ENCODE measurements at places on chromosomes 5 and 9.

- peak overlapping the region; percentile 9 for H3K27ac ChIP-seq
- peaks cover 18% of the 10 kb centered on the region for H3K4me1 ChIP-seq
Measured at GRCh38 chr9:126720036-126720435, 84.8 kb upstream of the ZBTB43 start.

- DNase-seq = no peak
- H3K27ac ChIP-seq = no peak overlapping the region
- H3K4me3 ChIP-seq = no peak overlapping the region
- H3K36me3 ChIP-seq = no peaks in the 10 kb centered on the region
- peaks cover 22% of the 10 kb centered on the region for H3K4me1 ChIP-seq
Measured at GRCh38 chr5:77308154-77308960, 97.9 kb downstream of the PDE8B start.

DNA sequence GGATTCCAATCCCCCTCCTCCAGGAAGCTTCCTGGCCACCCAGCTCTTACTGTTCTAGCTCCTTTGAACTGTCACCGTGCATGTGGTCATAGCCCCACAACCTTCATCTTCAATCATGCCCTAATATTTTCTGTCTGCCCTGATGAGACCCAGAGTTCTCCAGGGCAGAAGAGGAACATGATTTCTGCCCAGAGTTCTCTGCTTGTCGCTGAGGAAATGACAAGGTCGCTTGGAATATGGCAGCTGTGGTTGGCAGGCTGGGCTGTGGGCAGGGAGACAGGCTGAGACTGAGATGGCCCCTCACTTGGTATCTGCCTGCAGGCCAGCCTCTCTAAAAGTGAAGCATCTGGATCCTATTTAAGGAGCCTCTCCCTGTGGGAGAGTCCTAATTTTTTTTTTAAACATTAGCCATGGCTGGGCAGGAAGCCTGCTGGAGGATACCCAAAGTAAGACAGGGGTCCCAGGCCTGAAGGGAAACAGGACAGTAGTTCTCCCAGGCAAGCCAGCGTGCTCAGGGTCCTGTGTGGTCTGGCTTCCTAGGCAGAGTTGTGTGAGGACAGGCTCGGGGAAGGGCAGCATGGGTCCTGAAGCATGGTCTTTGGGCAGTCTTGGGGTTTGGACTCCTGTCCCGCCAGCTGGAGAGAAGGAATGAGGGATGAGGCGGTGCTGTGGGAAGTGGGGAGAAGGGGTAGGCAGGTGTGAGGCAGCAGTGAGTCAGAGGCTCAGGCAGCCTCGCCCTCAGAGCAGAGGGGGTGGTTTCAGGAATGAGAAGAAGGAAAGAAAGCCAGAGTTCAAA lies 242.1 kb downstream of the FSTL4 start:
- peak; percentile 46 for DNase-seq
- H3K4me3 ChIP-seq = no peak overlapping the region
- no peaks in the 10 kb centered on the region for H3K27me3 ChIP-seq
- H3K4me1 ChIP-seq = peaks cover 40% of the 10 kb centered on the region
- no peak overlapping the region for H3K27ac ChIP-seq

GRCh38 chr5:143592648-143593047 lies 189.2 kb upstream of the NR3C1 start:
- no peak overlapping the region for H3K27ac ChIP-seq
- H3K4me1 ChIP-seq = peaks cover 8% of the 10 kb centered on the region
- H3K27me3 ChIP-seq = no peaks in the 10 kb centered on the region
- no peak overlapping the region for H3K4me3 ChIP-seq

GRCh38 chr5:125052584-125052983 lies 306.1 kb upstream of the ZNF608 start:
- H3K4me3 ChIP-seq = no peak overlapping the region
- no peak for DNase-seq
- no peak overlapping the region for H3K27ac ChIP-seq
- H3K27me3 ChIP-seq = no peaks in the 10 kb centered on the region

GRCh38 chr5:76684756-76685519 lies 31.0 kb upstream of the F2R start:
- no peaks in the 10 kb centered on the region for H3K27me3 ChIP-seq
- no peaks in the 10 kb centered on the region for H3K36me3 ChIP-seq
- no peak overlapping the region for H3K27ac ChIP-seq
- DNase-seq = no peak
- no peak overlapping the region for H3K4me3 ChIP-seq

DNA sequence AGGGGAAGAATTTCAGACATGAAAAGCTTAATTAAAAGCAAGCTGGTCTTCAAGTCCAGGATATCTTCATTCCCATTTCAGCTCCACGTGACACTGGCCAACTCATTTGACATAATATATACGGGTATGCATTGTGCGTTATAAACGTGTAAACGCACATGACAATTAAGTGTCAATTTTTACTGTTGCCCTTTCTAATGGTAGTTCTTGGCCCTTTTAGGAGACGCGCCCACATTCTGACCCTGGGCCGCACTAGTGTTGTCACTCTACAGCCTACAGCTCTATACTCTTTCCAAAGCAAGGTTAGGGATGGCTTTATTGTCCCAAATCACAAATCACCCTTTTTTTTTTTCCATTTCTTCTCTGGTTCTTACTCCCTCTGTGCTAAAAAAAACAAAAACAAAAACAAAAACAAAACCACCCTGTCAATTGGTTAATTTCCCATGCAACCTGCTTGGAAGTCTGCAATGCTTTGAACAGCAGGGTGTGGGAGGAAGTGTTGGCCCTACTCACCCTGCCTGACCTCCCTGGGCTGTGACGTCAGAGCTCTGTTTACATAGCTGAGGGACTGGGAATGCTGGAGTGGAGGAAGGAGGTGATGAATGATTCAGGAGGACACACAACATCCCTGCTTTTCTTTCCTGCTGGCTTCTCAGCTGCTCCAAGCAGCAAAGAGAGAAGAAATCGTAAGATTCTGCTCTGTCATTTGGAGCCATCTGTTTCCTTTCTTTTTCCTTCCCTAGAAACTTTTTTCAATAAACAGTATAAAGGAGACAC lies 19.3 kb downstream of the RFK start:
- no peak overlapping the region for H3K27ac ChIP-seq
- no peak overlapping the region for H3K4me3 ChIP-seq
- no peaks in the 10 kb centered on the region for H3K27me3 ChIP-seq
- DNase-seq = peak; percentile 91
- H3K4me1 ChIP-seq = peaks cover 38% of the 10 kb centered on the region

DNA sequence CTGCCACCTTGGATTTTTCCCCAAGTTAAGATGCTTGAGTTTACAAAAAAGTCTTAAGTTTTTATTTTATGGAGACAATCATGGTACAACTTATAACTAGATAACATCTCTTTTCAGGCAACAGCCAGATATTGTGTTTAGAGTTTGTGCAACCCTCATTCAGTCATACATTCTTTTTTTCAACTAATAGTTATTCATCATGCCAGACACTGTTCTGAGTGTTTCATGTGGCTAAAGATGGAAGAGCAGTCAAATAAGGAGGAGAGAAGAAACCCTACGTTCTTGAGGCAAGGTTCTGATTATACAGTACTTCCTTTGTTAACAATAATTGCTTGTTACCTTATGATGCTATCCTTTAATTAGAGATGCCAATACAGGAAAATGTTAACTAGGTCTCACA lies 42.1 kb upstream of the ZNF462 start:
- H3K4me1 ChIP-seq = no peaks in the 10 kb centered on the region
- H3K27ac ChIP-seq = no peak overlapping the region
- no peaks in the 10 kb centered on the region for H3K36me3 ChIP-seq
- no peak for DNase-seq
- no peaks in the 10 kb centered on the region for H3K27me3 ChIP-seq
- H3K4me3 ChIP-seq = no peak overlapping the region

DNA sequence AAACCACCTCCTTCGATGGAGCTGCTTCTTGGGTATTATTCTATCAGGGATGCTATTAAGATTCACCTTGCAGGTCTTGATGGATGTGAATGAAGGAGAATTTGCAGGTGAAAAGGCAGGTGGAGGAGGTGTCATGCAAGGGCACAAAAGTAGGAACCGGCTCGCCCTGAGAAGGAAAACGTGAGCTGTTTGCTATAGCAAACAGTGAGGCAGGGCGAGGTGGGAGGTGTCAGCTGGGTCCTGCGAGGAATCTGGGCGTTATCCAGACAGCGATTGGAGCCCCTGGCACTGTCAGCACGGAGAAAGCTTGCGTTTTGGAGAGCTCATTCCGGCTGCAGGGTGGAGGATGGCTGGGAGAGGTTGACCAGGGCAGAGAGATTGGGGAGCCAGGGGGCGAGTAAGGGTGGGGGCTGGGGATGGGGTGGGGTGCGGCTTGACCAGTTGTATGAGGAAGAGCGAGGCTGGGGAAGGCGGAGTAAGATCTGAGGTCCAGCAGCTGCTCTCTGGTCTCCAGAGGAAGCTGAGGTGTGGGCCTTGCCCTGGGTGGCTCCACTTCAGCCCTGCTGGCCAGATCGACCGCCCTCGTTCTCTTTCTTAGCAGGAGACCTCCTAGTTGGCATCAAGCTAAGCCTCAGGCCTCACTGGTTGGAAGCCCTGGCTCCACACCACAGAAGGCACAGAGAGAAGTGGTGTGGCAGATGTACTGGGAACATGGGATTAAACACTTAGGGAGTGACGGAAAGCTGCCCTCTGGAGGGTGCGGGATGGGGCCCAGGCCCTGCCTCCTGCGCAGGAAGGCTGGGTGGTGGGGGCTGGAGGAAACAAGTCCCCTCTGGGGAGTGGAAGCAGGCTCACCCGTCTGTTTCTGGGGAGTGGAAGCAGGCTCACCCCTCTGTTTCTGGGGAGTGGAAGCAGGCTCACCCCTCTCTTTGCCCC lies 54.7 kb upstream of the NEURL1B start:
- no peaks in the 10 kb centered on the region for H3K27me3 ChIP-seq
- no peak for DNase-seq
- H3K27ac ChIP-seq = no peak overlapping the region
- H3K36me3 ChIP-seq = no peaks in the 10 kb centered on the region

DNA sequence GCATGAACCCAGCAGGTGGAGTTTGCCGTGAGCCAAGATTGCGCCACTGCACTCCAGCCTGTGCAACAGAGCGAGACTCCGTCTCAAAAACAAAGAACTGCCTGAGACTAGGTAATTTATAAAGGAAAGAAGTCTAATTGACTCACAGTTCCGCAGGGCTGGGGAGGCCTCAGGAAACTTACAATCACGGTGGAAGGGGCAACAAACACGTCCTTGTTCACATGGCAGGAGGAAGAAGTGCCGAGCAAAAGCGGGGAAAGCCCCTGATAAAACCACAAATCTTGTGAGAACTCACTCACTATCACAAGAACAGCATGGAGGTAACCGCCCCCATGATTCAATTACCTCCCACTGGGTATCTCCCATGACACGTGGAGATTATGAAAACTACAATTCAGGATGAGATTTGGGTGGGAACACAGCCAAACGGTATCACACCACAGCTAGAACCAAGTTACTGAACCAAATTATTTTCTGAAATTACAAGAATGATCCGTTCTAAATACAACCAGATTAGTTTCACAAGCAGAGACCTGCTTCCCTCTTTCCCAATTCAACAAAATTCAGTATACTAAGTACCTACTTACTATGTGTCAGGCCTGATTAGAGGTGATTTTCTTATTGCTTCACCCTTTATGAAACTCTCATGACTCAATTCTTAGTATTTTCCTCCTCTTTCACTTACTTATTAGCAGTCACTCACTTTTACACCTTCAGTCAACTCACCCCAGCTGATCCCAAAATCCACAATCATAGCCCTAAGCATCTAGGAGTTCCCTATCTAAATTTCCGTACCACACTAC lies 8.4 kb downstream of the UBTD2 start:
- H3K36me3 ChIP-seq = no peaks in the 10 kb centered on the region
- no peak for DNase-seq
- H3K4me3 ChIP-seq = no peak overlapping the region
- no peaks in the 10 kb centered on the region for H3K27me3 ChIP-seq

- H3K27ac ChIP-seq = no peak overlapping the region
- no peak for DNase-seq
Measured at GRCh38 chr5:140133514-140134167, 7.9 kb downstream of the IGIP start.

DNA sequence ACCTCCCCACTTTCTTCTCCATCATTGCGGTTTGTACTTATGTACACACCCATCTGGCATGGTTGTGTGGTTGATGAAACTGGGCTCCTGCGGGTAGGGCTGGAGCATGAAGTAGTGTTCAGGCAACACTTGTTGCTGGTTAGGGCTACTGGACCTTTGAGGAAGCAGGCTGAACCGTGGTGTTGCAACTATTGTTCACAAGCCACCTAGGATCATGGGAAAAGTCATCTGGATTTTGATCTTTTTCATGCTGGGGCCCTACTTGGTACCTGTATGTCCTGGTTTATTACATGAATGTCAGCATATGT lies 40.1 kb upstream of the TIFAB start:
- no peak overlapping the region for H3K4me3 ChIP-seq
- DNase-seq = no peak
- H3K27me3 ChIP-seq = no peaks in the 10 kb centered on the region
- no peaks in the 10 kb centered on the region for H3K36me3 ChIP-seq
- no peak overlapping the region for H3K27ac ChIP-seq
- peaks cover 43% of the 10 kb centered on the region for H3K4me1 ChIP-seq

DNA sequence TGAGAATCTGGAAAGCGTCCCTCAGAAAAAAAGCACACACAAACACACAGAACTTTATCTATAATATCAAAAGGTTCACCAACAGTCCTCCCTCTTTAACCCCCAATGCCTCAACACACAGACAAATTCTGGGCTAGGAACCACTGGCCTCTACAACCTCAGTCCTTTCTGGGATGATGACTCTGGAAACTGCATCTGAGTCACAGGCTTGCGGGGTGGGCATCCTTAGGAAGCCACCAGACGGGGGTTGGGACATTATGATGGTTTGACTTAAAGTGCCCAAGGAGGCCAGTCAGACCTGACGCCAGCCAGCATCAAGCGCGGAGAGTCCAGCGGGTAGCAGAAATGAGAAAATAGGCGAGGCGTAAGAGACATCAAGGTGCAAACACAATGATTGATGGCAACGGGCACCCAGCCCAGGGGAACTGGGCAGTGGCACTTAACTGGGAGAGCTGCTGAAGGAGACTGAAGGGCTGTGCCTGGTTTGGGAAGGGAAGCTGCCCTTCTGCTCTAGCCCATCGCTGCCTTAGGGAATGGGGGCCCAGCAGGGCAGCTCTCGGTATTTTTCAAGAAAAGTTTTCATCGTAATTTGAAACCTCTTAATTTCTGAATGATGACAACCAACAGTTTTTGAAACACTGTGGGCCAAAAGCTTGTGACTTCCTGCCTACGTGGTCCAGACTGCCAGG lies 20.7 kb downstream of the SPRY4 start:
- no peak overlapping the region for H3K4me3 ChIP-seq
- DNase-seq = no peak
- H3K27me3 ChIP-seq = no peaks in the 10 kb centered on the region
- no peaks in the 10 kb centered on the region for H3K4me1 ChIP-seq

DNA sequence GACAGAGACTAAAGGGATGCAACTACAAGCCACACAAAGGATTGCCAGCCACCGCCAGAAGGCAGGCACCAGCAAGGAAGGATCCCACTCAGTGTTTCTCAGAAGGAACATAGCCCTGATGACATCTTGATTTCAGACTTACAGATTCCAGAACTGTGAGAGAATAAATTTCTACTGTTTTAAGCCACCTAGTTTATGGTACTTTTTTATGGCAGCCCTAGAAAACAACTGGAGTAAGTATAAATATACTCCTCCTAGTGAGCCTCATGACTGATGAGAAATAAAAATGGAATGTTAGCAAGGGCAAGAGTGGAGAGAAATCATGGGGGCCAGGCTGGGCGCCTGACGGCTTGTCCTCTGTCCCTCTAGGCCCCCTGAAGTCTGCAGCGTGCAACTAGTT lies 307.3 kb downstream of the PIK3R1 start:
- H3K27me3 ChIP-seq = no peaks in the 10 kb centered on the region
- H3K4me1 ChIP-seq = no peaks in the 10 kb centered on the region
- DNase-seq = no peak
- H3K4me3 ChIP-seq = no peak overlapping the region

GRCh38 chr9:28847331-28847730 lies 1274.0 kb upstream of the C9orf72 start:
- no peak overlapping the region for H3K4me3 ChIP-seq
- H3K4me1 ChIP-seq = no peaks in the 10 kb centered on the region
- no peaks in the 10 kb centered on the region for H3K27me3 ChIP-seq
- no peak overlapping the region for H3K27ac ChIP-seq
- no peaks in the 10 kb centered on the region for H3K36me3 ChIP-seq
- DNase-seq = no peak
